ENCODE measurements at places on chromosomes 7 and 10.

DNA sequence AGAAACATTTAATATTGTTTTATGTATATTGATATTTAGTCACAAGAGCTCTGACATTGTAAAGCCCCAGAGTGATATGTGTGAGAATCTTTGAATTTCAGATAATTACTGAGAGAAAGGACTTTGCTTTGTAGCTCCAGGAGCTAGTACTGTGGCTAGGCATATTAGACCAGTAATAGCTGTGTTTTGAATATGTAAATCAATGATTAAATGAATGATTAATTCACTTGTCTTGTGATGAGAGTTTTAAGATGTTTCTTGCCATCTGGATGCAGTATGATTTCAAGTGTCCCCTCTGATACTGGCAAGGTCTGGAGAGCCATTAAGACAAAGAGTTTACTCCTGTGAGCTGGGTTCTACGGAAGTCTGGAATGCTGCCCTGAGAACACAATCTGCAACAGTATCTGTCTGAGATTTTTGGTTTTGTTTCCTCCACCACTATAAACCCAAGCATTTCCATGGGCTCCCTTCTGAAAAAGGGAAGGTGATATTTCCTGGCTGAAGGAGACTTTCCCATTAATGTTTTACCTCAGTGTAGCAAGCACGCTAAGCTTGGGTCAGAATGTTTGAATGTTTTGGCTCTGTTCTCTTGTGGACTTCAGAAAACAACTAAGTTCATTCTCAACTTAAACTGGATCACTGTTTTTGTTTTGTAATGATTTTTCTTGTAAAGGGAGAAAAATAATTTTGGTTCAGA is 61.3 kb upstream of the BICC1 start:
- DNase-seq: no peak

- DNase-seq: no peak
Observed at GRCh38 chr10:119177708-119178371, 772 bp downstream of the PRDX3 start.

- DNase-seq: no peak
Observed at GRCh38 chr10:100297242-100297641, 10.8 kb upstream of the BLOC1S2 start.

DNA sequence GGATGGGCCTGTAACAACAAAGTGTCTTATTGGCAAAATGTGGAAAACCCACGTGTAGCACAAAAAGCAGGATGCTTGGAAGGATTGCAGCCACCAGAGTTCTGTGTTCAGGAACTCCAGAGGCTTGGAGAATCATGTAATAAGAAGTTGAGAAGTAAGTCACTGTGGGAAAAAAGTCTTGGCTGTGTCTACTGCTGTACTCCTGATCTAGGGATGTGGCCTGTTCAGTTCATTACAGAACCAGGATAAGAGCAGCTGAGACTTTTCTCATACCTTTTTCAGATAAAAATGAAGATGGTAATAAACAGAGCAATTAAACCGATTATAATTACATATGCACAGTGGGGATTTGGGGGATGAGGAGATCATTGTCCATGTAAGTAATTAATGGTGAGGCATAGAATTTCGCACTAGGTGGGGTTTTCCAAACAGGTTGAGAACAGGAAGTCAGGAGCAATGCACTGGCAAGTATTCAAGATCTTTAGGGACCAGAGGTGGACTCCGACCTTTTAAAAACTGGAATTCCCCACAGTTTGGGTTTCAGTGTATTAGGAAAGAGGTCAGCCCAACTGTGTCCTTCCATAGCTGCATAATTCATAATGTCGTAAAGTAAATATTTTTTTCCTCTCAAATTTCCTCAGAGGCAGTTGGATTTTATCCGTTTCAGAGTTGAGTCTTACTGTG is 281.7 kb downstream of the FRMD4A start:
- no peak for DNase-seq

DNA sequence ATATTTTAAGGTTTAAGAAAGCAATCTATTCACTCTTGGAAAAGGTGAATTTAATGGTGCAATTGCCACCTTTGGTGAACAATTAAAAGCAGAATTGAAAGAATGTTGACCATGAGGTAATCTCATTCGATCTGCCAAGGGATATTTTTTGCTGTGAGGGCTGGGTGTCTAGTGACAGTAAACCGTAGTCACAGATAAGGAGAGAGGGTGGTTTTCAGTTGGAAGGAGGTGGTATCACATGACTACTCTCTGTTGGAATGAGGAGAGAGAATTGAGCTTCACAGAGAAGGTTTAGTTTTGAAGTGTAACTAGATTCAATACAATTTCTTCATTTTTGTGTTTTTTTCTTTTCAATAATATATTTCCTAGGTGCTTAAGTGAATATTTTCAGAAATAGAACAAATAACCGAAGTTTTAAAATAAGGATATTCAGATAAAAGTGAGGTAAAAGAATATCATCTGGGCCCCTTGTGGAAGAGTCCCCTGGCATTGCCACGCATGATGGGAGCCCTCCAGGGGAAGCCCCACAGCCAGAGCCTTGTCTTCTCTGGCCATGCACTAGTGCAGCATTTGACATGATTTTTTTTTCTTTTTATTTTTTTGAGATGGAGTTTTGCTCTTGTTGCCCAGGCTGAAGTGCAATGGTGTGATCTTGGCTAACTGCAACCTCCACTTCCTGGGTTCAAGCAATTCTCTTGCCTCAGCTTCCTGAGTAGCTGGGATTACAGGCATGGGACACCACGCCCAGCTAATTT is 73.4 kb downstream of the GPR141 start:
- no peak for DNase-seq

- DNase-seq: no peak
Observed at GRCh38 chr7:111071556-111071955, 19.4 kb upstream of the LRRN3 start.
